HS-5 (cell line): ENCODE measurements at places on chromosomes 16 and 17.

DNA sequence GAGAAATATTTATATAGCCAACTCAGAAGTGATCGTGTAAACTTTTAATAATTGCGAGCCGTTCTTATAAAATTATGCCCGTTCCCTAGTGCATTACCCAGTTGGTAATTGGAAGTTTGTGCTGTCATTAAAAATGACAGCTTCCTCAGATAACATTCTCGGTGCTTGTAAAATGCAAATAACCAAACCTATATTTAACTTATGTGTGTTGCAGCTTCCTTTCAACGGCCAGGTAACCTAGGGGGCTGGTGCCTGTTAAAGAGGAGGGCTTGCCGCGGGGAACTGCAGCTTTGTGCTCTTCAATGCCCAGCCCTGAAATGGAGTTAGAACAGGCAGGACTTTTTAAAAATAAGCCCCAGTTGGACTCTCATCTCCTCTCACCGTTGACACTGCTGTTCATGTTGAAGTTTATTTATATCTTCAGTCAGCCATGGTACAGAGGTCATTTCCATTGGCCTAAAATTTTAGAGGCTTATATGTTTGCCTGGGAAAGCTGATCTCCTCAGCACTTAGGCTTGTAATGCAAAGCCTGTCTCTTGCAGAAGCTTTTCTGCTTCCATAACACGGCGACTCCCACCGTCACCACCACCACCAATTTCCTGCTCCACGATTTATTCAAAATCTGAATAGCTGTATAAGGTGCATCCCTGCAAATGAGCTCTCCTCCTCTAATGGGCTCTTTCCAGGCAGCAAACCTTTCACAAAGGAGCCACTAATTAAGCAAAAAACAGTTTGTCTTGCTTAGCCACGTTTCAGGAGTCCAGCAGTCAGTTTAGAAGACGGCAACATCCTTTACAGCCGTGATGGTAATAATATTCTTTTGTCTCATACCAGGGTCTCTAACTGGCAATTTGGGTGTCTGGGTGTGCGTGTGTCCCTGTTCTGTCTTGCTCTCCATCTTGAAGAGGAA, 74.7 kb downstream of the RPA1 start:
- no peak for DNase-seq

DNA sequence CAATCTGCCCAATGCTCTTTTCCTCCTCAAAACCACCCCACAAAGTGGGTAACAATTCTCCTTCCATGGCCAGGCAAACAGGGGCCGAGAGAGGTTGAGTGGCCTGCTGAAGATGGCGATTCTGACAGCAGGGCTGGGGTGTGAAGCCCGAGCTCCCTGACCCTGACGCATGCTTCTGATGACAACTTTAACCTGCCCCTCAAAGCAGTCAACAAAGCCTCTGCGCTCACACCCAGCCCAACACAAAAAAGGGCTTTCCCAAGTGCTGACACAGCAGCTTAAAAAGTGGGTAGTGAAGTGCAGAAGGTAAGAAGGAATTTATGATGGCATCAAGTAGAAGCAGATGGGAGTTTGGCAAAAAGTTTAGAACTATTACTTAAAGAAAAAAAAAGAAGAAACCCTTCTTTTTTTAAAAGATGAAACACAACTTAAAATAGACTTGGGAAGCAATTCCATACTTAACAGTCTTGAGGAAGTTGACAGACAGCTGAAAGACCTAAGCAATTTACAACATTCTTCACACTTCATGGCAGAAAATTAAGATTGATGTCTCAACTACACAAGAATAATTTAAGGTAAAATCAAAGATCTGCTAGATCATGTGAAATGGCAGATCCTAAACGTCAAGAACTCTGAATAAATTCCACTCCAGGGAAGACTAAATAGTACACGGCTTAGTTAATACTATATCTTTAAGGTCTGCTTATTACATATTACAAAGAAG, 133.9 kb downstream of the PARN start:
- no peak for DNase-seq

GRCh38 chr17:48294806-48295361, 135.1 kb downstream of the SKAP1 start:
- DNase-seq: no peak

DNA sequence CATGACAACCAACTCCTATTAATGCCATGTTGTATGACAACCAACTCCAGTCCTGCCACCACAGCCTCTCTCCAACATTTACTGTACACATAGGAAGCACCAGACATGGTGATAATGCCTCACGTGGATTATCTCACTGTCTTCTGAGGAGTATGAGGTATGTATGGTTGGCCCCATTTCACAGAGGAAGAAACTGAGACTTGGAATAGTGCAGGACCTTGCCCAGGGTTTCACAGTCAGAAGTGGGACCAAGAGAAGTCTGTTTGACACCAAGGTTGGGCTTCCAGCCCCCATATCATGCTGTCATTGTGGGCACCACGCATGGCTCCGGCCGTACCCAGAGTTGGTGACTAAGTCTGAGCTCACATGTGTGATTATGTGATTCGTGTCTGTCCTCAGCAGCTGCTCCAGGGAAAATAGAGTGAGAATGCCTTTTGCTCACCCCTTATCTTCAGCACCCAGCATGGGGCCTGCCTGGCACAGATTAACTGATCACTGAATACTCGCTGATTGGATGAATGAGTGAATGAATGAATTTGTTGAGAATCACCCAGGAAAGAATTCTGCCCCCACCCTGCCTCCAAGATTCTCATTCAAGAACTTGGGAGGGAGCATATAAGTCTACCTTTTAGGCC, 204.1 kb upstream of the NLRP1 start:
- peak; percentile 68 for DNase-seq

DNA sequence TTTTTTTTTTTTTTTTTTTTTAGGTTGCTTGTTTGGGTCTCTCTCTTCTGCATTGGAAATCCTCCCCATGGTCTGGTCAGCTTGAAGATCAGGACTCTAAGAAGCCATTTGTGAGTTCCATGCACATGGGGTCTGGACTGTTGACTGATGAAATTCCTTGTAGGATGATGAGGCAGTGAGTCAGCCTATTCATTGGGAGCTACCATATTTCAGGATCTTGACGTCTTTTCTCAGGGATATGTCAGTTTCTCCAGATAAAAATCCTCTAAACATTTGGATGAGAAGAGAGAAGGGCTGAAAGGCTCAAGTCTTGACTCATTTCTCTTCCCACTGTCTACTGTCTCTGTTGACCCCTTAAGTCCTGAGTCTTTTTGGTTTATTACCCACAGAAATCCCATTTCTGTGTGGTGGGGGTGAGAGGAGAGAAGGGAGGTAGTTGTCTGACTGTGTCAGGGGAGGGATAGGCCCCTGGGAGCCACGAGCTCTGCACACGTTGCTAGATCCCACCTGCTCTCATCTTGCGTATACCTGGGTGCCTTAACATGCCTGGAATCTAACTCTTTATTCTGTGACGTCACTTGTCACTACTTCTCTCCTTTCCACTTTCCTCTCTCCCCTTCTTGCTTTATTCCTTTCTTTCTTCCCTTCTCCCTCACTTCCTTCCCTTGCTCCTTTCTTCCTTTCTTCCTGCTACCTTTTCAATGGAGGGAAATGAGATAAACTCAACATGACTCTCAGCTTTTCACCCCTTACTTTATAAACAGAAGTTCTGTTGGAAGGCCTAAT, 333.1 kb upstream of the XYLT1 start:
- peak; percentile 42 for DNase-seq

DNA sequence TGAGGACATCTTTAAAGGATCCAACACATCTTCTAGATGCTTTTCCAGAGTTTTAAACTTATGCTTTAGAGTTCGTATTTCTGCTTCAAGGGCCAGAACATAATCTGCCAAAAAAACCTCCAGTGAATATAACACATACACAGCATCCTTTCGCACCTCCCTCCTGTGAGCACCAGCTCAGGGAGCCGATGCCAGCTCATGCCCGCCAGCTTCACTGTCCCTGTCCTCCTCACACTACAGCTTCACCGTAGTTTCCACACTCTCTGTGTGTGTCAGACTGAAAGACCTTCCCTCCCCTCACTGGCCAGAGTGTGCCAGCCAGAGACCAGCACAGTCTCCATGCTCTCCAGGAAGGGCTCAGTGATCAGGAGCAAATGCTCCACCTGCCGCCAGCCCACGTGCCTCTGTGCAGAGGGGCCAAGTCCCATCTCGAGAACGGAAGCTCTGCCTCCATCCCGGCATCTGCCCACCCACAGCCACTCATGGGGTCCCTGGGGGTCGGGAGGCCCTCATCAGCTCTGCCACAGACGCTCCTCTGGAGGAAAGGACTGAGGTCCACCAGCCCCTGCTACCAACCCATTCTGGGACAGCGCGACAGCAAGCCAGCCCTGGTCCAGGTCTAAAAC, 40.8 kb downstream of the CCDC57 start:
- DNase-seq: no peak

DNA sequence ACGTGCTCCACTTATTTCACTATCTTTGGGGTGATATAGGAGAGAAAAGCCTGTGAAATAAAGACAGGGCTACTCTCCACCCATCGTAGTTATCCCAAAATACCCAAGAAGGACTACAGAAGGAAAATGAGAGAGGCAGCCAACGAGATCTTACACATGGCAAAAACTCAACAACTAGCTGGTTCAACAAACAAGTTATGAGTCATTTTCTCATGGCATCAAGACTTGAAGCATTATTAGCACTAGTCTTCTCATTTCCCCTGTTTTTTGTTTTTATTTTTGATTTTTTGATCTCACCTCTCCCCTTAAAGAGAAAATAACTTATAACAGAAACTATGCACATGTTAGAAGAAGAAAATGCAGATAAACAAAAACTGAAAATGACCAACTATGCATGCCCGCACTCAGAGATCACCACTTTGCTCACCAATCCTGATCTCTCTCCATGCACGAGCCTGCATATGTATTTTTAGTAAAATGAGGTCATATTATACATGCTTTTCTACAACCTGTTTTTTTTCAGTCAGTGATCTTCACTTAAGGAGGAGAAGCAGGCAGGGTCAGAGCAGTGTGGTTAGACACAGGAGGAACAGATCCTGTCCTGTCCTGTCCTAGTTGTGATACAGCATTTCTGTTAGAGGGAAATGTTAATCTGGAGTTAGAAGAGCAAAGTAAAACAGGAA, 22.8 kb downstream of the FAM117A start:
- no peak for DNase-seq

GRCh38 chr16:67666032-67666551, 458 bp downstream of the ENKD1 start:
- DNase-seq: no peak

DNA sequence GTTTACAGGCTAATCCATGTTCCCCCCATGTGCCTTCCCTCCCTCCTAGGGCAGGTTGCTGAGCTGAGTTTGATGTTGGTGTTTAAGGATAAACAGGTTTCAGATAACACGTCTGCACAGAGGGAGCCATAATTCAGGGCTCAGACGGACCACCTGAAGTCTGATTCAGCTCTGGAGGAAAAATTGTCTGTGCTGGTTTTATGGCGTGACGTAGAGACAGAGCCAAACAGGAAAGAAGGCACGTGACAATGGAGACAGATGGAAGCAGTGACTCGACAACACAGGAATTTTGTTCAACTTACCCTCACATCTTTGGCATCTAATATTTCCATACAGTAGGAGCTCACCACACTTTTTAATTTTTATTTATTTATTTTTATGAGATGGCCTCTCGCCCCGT, 10.7 kb upstream of the USP10 start:
- peak; percentile 77 for DNase-seq

GRCh38 chr16:71923941-71924690, 28.8 kb downstream of the IST1 start:
- no peak for DNase-seq

DNA sequence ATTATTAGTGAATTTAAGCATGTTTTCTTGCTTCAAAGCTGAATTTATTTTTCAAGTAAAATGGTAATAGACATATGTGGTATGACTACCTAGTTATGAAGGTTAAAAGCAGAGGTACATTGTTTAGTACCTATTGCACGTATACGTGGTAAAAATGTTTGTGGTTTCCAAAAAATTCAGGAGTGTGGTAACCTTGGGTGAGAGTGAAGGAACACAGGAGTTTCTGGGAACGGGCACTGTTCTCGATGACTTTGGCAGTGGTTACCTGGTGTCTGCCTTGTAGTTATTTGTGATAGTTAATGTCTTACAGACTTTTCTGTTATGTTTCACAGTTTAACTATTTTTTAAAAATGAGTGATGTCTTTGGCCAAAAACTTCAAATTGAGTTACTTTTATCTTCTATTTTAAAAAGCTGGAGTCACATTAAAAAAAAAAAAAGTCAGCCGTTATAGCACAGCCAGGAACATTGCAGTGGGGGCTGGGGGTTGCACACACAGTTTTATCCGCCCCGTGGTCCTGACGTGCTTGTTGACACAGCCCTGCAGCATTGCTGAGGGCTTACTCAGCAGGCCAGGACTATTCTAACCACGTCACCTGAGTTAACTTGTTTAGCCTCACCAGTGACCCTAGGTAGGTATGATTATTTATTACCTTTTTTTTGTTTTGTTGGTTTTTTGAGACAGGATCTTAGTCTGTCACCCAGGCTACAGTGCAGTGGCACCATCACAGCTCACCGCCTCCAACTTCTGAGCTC, 10.9 kb downstream of the JPT2 start:
- DNase-seq: no peak

- no peak for DNase-seq
Measured at GRCh38 chr17:67546578-67547527, 169.8 kb downstream of the PITPNC1 start.

DNA sequence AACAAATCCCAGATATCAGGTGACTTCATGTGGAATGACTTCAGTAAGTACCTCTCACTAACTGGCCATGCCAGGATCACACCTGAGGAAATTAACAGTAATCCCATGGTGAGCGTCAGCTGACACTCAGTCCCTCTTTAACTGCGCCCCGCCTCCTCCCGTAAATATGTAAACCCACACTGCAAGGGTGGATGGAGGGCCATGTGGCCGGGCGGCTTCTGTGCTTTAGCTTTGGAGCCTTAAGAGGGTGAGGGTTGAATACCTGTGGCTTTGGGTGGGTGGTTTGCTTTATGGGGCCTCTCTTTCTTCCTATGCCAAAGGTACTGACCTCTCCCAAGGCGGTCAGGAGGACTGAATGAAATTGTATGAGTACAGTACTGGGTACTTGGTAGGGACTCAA, 141.7 kb downstream of the MRM1 start:
- DNase-seq: no peak

DNA sequence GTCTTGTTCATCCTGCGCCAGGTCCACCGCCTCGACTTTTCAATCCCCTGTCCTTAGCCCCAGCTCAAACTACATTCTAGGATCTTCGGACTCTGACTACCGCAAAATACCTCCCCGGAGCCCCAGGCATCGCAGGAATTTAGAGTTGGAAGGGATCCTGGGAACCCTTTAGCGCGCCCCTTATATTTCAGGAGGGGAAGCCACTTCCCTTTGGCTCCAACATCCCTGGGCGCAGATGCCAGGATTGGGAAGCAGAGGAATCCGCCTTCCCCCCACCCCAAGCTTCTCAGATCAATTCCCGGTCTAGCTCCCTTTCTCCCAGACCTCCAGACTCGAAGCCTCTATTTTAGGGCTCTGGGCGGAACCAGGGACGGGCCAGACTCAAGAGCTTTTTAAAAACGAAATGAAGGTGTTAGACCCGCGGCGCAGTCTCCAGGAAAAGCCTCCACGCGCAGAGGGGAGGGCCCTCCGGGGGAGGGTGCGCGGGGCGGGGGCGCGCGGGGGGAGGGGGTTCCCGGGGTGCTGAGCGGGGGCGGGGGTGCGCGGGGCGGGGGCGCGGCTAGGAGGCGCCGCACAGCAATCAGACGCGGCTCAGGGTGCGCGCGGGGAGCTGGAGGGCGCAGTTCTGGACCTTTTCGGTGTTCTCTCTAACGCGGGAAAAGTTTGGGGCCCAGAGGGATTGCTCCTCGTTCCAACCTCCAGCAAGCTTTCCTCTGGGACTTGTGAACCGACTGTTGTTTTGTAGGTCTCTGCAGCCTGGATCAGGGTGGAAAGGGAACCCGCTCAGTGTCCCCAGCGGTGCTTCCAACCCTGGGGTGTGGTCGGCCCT, 1.6 kb downstream of the AHSP start:
- DNase-seq: no peak
